ENCODE measurements at places on chromosomes 16 and 17.

- no peak for DNase-seq
These were observed 12.3 kb upstream of the TFAP4 start for GRCh38 chr16:4285167-4285566.

DNA sequence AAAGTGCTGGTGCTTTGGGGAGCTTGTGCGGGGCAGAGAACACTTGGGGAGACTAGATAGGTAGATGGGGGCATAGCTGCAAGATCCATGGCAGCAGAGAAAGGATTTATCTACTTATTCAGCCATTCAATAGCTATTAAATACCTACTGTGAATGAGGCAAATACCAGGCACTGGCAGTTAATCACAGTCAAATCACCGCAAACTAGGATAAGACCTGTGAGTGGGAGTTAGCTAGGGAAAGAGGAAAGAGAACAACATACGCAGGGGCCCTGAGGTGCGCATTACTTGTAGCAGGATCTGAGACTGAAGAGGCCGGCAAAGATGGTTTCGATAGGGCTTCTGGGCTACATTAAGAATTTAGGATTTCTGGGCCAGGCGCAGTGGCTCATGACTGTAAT lies 3.8 kb upstream of the ALKBH5 start:
- no peak for DNase-seq

GRCh38 chr16:27224741-27225300 lies 21.5 kb downstream of the KDM8 start:
- no peak for DNase-seq

- DNase-seq = peak; percentile 51
These were observed 21.7 kb downstream of the KNOP1 start for GRCh38 chr16:19696328-19696727.

DNA sequence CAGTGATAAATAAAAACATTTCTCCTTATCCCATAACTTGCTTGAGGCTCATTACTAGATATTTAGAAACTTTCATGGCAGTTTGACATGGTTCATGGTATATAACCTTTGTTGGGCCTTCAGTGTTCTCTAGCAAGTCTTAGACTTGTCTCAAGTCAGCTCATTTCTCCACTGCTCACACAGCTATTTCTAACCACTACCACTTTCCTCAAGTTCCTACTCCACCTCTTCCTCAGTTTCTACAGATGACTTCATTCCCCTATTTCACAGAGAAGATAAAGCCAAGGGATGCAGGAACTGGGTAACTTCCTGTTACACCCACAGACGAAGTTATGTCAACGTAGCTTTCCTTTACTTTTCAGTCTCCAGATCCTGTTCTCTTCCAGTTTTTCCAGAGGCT lies 23.2 kb downstream of the NLK start:
- no peak for DNase-seq

GRCh38 chr17:610276-610675 lies 104.4 kb downstream of the VPS53 start:
- DNase-seq = no peak

GRCh38 chr16:75317101-75317522 lies 65.7 kb upstream of the BCAR1 start:
- no peak for DNase-seq

DNA sequence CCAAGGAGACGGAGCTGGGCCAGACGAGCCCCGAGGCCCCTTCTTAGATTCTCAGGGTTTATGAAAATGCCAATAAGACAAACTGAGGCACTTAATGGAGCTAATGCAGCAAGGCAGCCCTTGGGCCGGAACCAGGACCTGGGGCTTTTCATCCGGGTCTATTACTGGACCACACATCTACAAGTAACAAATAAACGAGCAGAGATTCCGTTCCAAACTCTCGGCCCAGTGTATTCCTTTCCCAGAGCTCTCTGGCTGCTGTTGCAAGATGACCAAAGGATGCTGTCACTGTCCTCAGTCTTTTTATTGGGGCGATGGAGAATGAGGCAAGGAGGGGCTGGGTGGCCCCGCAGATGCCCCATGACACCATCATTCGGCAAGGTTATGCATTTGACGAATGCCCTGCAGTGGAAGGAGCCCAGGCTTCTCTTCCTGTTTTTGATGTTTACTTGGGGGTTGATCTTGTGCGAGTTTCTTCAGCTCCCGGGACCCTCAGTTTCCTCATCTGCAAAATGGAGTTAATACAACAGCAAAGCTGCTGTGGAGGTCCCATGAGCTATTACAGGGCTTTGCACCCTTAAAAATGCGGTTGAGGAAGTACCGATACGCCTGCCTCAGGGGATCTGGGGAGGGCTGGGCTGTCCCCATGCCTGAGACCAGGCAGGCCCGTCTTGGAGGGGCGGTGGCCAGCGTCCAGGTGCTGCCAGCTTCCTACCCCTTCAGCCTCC lies 1.1 kb upstream of the NTN1 start:
- DNase-seq = no peak

GRCh38 chr17:76458580-76459490 lies 5.9 kb upstream of the UBE2O start:
- no peak for DNase-seq

DNA sequence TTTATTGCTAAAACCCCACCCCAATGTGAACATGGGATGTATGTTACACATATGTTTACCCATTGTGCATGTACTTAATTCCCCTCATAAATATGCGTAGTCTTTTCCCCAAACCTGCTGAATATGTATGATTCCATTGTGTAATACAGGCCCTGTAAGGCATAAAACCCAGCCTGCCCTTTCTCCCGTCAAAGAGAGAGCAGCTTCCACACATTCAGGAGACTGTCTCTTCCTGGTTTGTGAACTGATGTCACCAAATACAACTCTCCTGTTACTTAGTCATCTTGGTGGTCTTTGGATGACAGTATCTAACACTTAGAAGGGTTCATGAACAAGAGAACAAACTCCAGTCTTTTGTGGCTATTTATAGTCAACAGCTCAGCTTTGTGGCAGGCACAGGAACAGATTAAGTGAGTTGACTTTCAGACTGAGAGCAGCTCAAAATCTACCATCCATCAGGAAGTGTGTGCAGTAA lies 24.7 kb upstream of the TMC7 start:
- no peak for DNase-seq

GRCh38 chr16:30526137-30526822 lies at the start of gene ZNF768:
Gene ZNF768 (minus strand): TSS chr16:30526566. CDS start chr16:30526413, 153 bp downstream.
- no peak for DNase-seq

- DNase-seq = no peak
These were observed 289.6 kb downstream of the WWOX start for GRCh38 chr16:78389009-78389498.

- DNase-seq = no peak
These were observed 95.2 kb upstream of the CIBAR2 start for GRCh38 chr16:85207357-85207921.

DNA sequence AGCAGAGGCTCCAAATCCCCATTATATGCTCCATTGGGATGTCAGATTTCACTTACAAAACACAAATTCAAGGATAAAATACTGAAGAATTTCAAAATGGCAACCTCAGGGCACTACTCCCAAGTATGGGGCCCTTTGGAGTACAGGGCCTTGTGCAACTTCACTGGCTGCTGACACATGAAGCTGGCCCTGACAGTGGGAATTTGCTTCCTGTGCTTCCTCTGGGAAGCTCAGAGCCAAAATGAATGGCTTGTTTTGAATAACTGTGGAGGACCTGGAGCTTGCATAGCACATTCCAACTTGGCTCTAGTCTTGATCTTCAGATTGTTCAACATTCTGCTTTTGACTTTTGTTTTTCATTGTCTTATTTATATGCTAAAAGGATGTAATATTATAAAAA lies 52.3 kb upstream of the HNF1B start:
- no peak for DNase-seq

DNA sequence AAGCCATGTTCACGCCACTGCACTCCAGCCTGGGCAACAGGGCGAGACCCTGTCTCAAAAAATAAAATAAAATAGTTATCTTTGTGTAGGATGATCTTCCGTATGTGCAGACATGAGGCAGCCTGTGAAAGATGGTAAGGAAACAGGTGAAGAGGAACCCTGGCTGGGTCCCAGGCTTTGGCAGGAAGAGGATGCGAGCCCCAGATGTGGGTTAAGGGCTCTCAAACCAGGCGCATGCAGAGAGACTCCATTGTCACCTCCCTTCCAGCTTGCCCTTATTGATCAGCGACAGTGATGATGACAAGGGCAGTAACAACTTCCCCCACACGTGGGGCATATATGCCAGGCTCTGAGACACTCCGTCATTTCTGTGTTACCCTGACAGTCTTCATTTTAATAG lies 106.8 kb downstream of the GNAO1 start:
- DNase-seq = no peak

GRCh38 chr16:53502331-53503269 lies at the start of gene AKTIP:
Gene AKTIP (minus strand): TSS chr16:53503209. CDS start chr16:53500259, 2,950 bp downstream.
- DNase-seq = no peak

DNA sequence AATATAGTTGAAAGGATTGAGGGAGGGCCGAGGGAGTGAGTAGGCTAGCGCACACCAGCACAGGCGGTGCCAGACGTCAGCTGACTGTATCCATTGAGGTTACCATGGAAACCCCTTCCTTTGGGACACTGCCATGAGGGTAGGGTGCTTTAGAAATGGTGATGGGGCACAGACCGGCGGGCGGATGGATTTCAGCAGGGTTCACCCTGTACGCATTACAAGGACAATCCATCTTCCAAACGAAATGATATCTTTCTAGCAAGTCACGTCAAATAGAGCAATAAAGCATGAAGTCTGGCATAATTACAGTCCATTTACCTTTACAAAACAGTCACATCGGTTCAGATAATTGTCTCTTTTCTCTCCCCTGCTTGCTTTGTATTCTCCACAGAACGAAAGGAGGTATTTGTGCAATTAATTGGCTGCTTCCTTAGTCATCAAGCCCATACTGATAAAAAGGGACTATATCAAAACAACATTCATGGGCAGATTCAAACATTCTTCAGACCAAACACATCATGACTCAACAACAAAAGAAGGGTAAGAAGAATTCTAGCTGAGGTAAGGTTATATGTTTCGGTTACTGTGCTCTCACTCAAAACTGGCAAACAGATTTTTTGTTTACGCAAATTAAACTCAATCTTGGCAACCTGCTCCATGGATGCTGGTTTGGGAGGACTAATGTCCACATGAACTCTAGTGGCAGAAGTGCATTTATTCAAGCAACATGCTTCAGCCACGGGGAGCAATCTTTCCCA lies 140.6 kb downstream of the CDK5R1 start:
- DNase-seq = no peak

- DNase-seq = no peak
These were observed 17.8 kb upstream of the MPHOSPH6 start for GRCh38 chr16:82187829-82188228.

GRCh38 chr17:30413109-30413508 lies 34.4 kb downstream of the CPD start:
- no peak for DNase-seq
